T-helper 2 cell (primary cell): ENCODE measurements at places on chromosomes 1 and 21.
A peak's percentile ranks its signal among the peaks of the same experiment; 100 is the strongest.

DNA sequence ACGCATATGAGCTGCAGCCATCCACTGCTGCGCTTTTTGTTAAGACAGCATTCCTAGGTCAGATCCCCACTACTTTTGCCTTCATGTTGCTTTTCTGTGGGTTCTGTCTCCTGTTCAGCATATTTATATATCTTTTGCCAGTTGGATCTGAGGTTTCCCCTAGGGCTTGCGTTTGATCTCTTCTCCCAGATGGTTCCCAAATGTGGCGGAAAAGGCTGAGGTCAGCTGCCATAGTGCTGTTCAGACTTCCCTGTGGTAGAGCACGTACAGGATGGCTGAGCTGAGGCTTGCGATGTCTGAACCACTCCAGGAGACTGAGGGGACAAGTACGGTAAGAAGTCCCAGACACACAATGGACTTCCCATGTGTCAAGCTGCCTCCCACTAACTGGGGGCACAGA is 39.8 kb downstream of the COL6A1 start:
- no peak for DNase-seq

DNA sequence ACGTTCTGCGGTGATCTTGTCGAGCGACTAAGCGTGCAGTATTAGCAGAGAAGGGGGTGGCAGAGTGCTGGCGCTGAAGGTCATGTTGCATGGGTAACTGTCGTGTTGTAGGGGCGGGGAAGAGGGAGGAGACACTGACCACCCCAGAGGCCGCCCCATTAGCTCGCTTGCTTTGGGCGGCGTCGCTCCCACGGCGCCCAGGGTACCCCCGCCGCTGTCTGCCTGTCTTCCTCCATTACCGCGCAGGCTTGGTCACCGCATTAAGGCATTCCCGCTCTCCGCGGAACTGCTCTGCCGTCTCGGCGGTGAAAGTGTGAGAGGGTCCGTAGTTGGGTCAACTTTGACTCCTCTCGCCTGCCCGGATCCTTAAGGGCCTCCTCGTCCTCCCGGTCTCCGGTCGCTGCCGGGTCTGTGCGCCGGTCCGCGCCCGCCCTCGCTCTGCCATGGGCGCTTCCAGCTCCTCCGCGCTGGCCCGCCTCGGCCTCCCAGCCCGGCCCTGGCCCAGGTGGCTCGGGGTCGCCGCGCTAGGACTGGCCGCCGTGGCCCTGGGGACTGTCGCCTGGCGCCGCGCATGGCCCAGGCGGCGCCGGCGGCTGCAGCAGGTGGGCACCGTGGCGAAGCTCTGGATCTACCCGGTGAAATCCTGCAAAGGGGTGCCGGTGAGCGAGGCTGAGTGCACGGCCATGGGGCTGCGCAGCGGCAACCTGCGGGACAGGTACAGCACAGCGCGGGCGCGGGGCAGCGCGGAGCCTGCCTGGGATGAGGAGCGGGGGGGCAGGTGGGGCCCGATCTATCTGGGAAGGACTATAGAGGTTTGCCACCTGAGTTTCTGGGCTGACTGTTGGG is at the start of gene MTARC2:
MTARC2 (plus strand) TSS at position 234 of the 846 bp plus-strand sequence; CDS start at position 444, 210 bp downstream.
- no peak for DNase-seq

DNA sequence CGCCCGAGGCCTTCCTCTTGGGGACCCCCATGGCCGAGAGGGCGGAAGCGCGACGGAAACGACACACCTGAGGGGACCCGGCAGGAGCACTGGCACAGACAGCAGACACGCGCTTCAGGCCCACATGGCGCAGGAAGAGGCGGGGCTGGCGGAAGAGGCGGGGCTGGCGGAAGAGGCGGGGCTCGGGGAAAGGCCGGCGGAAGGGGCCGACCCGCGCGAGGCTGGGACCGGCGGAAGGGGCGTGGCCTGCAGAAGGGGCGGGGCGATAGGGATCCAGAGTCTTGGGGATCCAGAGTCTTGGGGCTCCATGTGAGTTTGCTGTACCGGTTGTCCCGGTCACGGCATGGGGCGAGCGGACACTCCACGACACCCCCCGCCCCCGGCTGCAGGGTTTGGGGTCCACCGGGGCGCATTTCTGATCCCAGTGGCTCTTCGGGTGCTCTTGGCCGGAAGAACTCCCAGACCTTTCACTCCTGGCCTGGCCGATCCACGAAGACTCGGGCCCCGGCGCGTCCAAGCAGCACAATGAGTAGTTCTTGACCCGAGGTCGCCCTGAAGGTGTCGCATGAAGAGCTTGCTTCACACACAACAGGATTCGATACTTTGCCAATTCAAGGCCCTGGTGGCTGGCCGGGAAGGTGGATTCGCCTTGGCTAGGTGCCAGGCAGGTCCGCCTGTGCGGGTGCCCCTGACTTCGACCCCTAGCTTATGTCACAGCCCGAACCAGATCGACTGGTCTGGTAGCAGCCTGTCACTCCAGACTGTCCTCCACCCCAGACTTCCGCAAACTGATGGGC is at the start of gene URB1:
URB1 (minus strand) TSS at position 133 of the 797 bp plus-strand sequence; CDS start at position 31, 102 bp downstream.
- peak; percentile 93 for DNase-seq

- DNase-seq: no peak
These were observed 5.0 kb downstream of the NOS1AP start for GRCh38 chr1:162074276-162075005.

DNA sequence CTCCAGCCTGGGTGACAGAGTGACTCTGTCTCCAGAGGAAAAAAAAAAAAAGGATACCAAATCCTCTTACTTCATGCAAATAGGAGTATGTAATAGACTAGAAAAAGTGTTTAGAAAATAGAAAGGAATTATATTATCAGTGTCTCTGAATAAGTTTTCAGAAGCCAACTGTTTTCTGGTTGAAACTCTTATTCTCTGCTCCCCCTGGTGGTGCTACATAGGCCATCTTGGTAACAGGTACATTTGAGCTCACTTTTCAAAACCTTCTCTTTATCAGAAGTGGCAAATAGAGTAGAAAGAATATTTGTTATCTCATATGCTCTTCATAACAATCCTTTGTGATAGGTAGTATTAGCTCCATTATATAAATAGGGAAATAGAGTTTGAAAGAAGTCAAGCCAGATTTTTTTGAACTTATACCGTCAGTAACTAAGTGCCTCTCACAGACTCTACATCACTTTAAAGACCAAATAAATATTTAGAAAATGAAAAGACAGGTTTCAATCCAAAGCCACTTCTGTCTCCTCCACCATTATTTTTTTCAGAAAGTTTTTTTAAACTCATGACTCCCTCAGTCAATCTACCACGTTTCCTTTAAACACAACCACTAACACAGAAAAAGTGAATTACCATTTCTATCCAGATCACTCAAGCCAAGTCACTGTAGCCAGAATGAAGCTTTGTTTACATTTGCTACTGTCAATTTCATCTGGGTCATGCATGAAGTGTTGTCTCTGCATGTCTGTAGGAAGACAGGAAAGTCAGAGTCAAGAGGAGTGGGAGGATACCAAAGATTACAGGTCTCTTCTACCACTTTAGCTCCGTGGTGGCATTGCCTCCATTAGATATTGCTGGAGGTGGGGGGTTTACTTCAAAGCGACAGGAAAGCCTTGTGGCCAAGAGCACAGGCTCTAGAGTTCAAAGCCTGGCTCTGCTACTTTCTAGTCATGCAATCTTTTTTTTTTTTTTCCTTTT is 45.6 kb downstream of the IL23R start:
- DNase-seq: peak; percentile 58
